NCI-H510A (cell line): ENCODE measurements at places on chromosomes 3 and 15.

- no peak for DNase-seq
These were observed 23.6 kb downstream of the SUCLG2 start for GRCh38 chr3:67630666-67631362.

GRCh38 chr3:53994986-53995603 is 103.4 kb upstream of the SELENOK start:
- DNase-seq = no peak

DNA sequence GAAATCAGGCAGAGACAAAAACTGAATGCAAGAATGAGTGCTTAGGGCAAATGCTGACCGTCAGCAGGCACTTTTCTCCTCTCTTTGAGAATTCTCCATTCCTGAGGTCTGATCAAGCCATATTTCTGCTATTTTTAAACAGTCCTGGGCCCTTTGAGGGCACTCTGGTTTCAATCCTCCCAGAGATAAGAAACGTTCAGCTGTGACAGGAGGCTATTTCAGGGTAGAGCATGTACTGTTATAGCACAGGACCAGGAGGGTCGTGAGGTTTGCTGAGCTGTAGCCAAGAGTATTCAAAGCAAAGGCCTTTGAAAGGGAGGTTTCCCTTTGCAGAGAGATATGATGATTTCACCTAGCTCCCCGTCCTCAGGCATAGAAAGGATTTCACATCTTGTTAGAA is 39.6 kb upstream of the PDZRN3 start:
- DNase-seq = no peak

GRCh38 chr3:116425126-116425525 is 20.2 kb downstream of the LSAMP start:
- DNase-seq = no peak

DNA sequence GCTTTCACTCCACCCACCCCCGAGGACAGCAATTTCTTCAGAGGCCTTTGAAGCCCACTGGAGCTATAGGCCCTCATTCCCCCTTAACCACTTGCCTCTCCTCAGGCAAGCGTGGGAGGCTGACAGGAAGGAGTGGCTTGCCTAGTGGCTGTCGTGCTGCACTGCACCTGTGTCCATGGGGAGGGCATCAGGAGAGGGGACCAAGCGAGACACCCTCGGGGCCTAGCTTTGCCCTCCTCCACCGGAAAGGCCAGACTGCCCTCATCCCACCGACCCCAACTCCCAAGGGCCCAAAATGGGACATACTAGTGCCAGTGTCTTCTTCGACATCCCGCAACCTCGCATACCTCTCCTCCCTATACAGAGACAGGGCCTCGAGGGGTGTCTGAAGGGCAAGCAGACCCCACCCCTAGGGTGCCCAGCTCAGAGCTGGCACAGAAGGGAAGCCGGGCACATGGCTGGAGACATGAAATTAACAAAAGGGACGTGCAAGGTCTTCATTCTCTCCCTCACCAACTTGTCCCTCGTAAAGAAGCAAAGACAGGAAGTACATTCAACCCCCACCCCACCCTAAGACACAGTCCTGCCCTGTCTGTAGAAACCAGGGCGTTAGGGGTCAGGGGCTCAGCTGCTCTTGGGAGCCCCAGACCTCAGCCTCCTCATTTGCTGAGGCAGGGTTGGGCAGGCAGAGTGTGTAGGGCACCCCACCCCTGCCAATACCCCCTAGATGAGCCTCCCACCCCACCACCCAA is 24.3 kb downstream of the VIPR1 start:
- DNase-seq = no peak

- DNase-seq = no peak
These were observed 999 bp downstream of the INSYN1 start for GRCh38 chr15:73751899-73752805.

DNA sequence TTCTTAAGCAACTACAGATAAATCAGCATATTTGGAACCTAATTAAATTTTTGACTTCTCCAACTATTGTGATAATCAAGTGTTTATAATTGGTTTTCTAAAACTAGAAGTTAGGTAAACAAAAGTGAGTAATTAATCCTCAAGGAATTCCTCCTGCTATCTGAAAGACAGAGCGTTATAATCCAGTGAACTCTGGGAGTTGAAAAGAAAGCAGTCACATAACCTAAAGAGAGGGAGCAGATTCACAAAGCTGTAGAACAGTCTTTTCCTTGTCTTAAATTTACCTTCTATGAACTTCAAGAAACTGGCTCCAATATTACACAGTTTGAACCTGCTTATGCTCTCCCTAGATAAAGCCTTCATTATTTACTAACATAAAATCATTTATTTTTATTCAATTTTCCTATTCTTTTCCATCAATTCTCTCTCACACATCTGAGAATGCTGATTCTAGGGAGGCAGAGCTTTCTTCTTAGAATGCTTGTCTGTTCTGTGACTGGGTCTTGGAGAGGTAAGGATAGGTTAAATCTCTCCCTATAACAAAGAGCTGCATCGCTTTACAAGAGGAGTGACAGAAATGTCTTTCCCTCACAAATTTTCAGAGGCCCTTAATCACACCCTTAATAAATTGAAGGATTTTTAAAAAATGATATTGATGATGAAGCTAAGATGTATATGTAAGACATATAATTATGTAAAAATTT is 132.8 kb downstream of the TUSC7 start:
- no peak for DNase-seq

DNA sequence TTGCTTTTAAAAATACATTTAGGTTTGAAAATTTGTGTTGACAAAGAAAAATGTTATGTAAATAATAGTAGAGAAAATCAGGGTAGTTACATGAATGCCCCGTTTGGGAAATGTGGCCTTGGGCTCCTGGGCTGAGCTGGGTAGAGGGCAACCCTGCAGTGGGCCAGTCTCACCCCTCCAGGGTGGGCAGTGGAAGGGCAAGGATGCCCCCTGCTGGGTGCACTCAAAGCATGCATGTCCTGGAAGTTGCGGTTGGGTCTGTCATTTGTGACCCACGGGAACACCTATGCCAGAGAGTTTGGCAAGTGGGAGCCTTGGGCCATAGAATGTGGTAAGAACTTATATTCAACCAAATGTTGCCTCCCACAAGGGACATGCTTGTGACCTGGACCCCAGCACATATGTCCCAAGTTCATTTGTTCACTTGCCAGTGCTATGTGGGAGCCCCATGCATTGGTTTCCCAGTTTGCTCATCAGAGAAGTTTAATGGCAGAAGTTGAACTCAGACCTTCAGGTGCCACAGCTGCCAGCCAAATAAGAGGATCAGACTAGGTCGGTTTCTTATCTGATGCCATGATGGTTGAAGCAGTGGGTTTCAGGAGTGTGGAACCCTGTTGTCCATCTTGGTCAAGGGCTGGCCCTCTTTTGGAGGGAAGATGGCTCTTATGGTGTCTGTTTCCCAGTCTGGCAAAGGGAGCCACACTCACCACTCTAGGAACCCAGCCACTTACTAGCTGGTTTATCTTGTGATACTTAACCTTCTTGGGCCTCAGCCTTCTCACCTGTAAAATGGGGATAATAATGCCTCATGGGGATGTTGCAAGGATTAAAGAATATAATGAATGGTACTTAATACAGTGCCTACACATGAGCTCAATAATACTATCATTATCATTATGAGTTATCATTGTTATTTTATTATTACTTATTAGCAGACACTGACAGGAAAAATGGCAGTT is 2.5 kb upstream of the PLCB2 start:
- no peak for DNase-seq
